ENCODE measurements at places on chromosomes 13 and 19.

DNA sequence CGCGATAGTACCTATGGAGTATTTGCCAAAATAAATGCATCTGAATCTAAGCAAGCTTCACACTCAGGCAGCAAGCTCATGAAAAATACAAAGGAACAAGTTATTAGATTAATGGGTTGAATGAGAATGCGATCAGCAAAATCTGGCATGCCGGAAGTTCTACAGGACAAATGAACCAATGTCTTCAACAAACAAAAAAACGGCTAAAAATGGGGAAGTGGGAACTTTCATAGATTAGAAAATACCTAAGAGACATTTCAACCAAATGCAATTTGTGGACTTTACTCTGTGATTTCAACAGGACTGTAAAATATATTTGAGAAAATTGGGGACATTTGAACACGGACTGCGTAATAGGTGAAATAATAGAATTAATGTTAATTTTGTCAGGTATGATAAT, 22.4 kb upstream of the RNASEH2B start:
- no peak for DNase-seq

DNA sequence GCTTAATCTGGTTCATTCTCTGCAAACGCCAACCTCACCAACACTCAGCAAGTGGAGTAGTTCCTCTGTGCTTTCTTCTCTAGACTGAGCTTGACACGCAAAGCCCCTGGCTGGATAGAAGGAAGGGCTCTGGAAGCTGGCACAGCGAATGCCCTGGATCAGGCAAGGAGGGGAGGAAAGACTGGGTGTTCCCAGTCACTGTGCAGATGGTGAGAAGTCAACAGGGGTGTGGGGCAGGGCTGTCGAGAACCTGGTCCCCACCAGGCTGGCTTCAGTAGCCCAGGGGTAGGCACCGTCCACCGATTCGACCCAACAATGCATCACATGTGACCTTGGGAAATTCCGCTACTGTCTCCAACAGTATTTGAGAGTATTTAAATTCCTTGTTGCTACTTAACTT, 65.5 kb downstream of the TSHZ3 start:
- DNase-seq = no peak

DNA sequence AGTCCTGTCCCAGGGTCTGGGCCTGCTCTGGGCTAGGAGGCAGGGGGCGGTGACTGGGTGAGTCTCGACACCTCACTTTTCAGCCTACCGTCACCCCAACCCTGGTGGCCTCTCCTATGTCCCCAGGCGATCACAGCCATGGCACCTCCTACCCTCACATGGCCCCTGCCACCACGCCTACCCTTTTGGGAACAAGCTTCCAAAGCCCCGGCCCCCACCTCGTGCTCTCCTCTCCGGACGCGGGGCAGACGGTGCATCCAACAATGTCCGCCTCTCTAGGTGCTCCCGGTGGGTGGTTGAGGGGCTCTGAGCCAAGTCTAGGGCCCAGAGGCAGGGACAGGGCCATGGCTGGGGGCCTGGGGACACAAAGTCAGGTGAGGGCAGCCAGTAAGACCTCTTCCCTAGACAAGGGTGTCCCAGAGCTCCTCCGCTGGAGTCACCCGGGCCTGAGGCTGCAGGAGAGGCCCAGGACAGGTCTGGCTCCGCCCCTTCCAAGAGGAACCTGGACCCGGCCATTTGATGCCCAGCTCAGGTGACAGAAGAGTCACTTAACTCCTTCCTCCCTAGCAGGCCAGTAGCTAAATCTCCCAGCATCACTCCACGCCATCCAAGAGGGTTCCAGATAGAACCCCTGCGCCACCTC, at the start of gene SYNE4:
SYNE4 (minus strand) TSS at position 478 of the 643 bp plus-strand sequence; CDS start at position 346, 132 bp downstream.
- peak; percentile 92 for DNase-seq

- DNase-seq = no peak
Observed at GRCh38 chr19:36013280-36014011, 567 bp downstream of the ALKBH6 start.

DNA sequence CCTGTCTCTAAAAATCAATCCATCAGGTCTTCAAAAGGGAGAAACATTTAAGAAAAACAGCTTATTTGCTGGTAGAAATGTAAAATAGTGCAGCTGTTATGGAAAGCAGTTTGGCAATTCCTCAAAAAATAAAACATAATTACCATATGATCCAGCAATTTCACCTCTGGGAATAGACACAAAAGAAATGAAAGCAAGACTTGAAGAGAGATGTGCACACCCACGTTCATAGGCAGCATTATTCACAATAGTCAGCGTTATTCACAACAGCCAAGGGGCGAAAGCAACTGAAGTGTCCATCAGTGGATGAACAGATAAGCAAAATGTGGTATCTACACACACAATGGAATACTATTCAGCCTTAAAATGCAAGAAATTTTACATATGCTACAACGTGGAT, 45.1 kb upstream of the DOCK9 start:
- no peak for DNase-seq

DNA sequence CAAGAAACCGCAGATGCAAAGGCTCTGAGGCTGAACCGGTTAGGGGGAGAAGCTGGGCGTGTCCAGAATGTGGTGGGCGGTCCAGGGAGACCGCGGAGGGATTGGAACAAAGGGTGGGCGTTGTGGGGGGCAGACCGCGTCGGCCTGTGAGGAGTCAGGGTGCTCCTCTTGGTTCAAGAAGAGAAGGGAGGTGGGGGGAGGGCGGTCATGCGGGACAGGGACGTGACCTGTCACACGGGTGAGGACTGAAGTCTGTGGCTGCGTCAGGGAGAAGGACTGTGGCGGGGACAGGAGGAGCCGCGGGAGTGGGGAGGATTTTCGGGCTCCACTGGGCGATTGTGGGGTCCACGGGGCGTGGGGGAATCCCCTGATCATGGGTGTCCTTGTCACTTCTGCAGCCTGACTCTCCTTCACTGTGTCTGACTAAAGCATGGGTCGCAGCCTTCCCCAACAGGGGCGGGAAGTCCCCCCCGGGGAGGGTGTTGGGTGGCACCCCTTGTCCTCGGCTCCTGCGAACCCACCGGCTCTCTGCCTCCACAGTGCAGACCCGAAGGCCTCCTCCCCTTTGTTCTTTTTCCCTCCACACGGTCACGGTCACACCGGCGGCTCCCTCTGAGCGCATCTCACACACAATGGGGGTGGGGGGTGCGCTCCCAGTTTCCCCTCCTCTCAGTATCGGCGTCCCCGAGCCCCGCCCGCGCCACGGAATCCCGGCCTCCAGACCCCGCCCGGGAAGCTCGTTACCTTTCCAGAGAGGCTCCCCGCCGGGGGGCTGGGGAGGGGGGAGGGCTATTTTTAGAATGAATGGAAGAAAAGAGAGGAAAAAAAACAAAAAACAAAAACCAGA, 16.4 kb upstream of the KCNN1 start:
- no peak for DNase-seq

DNA sequence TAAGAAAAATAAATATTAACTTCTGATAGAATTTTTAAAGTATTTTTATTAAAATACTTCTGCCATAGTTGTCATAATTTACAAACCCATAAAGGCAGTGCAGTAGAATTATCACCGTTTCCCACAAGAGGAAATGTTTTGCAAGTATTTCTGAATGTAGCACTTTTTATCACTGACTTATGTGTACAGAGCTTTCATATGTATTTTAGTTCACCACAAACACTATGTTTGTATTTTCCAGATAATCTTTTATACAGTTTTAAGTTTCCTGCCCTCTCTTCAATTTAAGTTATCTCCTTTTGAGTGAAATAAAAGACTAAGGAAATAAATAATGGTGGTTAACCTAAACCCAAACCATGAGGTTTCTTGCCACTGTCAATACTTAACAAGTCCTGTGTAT, 24.2 kb downstream of the MIPEP start:
- no peak for DNase-seq

DNA sequence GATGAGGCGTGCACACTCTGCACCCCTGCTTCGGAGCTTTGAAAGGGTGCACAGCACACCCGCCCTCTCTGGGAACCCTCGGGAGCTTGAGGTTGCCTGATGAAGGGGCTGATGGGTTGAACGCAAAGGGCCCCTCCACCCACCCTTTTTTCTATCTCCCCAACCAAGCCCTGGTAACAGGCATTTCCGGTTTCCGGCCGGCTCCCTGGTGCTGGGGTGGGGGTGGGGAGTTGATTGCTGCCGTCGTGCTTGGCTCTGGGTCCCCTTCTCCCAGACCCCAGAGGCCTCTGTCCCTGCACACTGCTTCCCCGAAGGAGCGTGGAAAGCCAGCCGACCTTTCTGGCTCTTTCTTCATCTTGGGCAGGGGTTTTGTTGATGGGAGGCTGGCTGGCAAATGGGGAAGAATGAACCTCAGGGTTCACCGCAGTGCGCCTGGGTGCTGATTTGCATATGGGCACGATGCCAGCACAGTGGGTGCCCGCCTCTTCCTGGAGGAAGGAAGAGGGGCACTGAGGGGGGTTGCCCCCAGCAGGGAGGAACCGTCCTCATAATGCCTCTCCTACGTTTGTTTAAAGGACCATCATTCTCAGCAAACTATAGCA, 29.1 kb downstream of the VAV1 start:
- no peak for DNase-seq

GRCh38 chr19:18735324-18735723, 51.8 kb downstream of the CRTC1 start:
- no peak for DNase-seq

DNA sequence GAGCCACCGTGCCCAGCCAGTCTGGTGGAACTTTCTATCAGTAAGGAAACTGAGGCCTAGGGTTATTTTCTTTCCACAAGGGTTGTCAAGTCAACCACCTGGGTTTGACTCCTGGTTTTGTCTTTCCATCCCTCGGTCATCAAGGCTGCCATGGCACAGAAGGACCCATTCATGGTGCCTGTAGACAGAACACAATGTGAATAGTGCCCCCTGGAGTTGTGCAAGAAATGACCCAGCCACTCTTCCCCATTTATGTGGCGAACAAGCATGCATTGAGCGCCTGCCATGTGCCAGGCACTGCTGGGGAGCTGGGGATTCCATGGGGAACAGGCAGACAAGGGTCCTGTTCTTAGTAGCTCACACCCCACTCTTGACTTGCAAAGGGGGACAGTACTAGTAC, 4.1 kb downstream of the SMARCA4 start:
- no peak for DNase-seq

GRCh38 chr19:9986787-9987281, 23.5 kb downstream of the COL5A3 start:
- DNase-seq = no peak

DNA sequence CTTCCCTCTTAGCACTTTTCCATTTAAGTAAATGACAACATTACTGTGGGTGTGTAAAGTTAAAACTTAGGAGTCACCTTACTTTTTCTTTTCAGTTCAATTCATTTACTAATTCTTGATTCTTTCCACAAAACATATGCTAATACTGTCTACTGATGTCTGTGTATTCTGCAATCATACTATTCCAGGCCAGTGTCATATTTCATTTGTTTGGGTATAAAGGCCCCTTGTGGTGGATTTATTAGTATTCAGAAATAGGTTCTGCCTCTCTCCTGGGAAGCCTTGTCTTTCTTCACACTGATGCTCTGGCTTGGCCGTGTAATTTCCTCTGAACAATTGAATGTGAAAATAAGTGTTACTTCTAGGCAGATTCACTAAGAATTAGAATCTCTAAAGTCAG, 621.9 kb upstream of the SPRY2 start:
- no peak for DNase-seq

GRCh38 chr13:98142380-98143156, at the start of gene FARP1:
Gene FARP1 (plus strand): TSS chr13:98143094. CDS start chr13:98213243, 70,149 bp downstream.
- peak; percentile 96 for DNase-seq

- no peak for DNase-seq
Observed at GRCh38 chr13:98983182-98983581, 5.3 kb upstream of the DOCK9 start.

GRCh38 chr19:55554302-55554701, 9.0 kb upstream of the SBK3 start:
- DNase-seq = no peak
